ENCODE measurements at places on chromosomes 11 and 22.

DNA sequence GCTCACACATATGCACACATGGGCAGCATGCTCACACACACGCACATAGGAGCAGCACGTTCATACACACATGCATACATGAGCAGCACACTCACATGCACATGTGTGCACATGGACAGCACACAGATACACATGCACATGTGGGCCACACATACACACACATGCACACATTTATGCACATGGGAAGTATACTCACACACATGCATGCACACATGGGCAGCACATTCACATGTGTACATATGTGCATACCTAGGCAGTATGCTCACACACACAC, 42.5 kb downstream of the RTN4R start:
- no peak overlapping the region for H3K4me3 ChIP-seq
- H3K4me1 ChIP-seq, result no peaks in the 10 kb centered on the region
- no peak overlapping the region for H3K27ac ChIP-seq
- H3K27me3 ChIP-seq, result no peaks in the 10 kb centered on the region

- no peak overlapping the region for H3K4me3 ChIP-seq
Observed at GRCh38 chr22:19958083-19959042, 16.7 kb upstream of the TXNRD2 start.

DNA sequence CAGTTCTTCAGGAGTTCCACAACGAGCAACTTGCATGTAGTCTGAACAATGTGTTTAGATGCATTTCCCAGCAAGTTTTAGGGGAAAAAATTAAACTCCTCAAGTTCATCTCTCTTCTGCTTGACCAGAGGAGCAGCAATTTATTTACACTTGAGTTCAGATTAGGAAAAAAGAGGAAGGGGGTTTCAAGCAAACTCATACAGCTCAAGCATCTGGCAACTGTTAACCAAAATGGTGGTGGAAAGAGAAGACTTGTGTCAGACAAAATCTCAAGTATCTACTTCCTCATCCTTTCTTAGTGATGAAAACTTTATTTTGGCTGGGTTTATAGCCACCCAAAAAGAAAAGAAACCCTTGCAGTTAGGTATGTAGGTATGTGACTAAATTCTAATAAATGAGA, 29.1 kb upstream of the PICALM start:
- H3K4me1 ChIP-seq, result no peaks in the 10 kb centered on the region
- H3K27ac ChIP-seq, result no peak overlapping the region

DNA sequence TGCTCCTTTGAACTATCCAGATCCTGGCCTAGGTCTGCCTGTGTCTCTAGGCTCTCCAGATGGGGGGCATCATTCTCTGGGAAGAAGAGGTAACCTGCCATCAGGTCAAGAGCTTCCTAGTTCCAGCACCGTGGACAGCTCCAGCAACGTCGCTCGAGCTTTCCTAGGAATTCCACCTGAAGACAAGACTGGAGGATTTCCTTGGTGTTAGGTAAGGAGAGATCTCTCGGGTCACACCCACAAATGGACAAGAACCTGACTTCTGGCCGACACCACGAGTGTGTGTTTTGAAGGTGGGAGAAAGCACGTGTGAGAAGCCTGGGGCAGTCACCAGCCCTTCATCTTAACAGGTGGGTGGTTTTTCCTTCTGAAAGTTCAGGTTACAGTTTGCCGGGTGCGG, 1.2 kb downstream of the PRG3 start:
- DNase-seq, result peak; percentile 21
- no peak overlapping the region for H3K27ac ChIP-seq
- H3K4me1 ChIP-seq, result no peaks in the 10 kb centered on the region
- no peaks in the 10 kb centered on the region for H3K36me3 ChIP-seq
- no peak overlapping the region for H3K4me3 ChIP-seq

GRCh38 chr11:38646382-38646781, 2048.3 kb upstream of the RAG2 start:
- H3K27me3 ChIP-seq, result no peaks in the 10 kb centered on the region
- no peaks in the 10 kb centered on the region for H3K4me1 ChIP-seq
- DNase-seq, result no peak
- H3K27ac ChIP-seq, result no peak overlapping the region

- H3K4me1 ChIP-seq, result peaks cover 28% of the 10 kb centered on the region
- H3K27me3 ChIP-seq, result no peaks in the 10 kb centered on the region
- peak overlapping the region; percentile 7 for H3K27ac ChIP-seq
- DNase-seq, result peak; percentile 38
- peak overlapping the region; percentile 12 for H3K4me3 ChIP-seq
Observed at GRCh38 chr11:118841469-118842242, 42.0 kb upstream of the CXCR5 start.

DNA sequence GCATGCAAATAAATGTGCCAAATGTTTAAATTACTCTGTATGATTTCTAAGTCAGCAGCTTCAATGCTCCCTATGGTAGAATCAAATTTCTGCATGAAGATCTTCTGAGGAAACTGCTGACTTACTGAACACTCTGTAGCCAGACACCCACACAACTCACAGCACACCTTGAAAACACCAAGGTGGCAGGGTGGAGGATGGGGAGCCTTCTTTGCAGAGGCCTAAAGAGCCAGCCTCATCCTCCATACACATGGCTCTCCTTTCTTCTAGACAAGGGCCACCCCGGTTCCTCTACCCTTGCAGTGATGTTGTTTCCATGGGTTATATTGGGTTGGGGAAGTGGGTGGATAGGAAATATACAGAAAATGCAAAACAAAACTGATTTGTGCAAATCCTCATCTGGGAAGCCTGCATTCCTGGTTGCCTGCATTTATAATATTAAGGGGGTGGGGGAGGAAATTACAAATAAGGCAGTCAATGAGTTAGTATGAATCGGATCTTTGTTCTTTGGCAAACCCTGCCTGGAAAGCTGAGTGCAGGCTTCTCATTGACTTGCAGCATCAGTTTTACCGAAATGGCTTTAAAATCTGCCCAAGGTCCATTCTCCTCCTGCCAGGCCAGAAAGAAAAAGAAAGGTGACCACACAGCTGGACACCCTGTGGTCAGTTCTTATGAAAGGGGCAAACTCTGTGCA, 15.8 kb upstream of the ETS1 start:
- no peaks in the 10 kb centered on the region for H3K27me3 ChIP-seq
- H3K27ac ChIP-seq, result no peak overlapping the region
- H3K4me3 ChIP-seq, result no peak overlapping the region
- H3K36me3 ChIP-seq, result no peaks in the 10 kb centered on the region
- peak; percentile 19 for DNase-seq
- H3K4me1 ChIP-seq, result peaks cover 10% of the 10 kb centered on the region

GRCh38 chr11:32107647-32108046, 16.8 kb downstream of the RCN1 start:
- no peaks in the 10 kb centered on the region for H3K4me1 ChIP-seq
- H3K4me3 ChIP-seq, result no peak overlapping the region
- no peak for DNase-seq
- H3K36me3 ChIP-seq, result peaks cover 18% of the 10 kb centered on the region
- H3K27me3 ChIP-seq, result peaks cover 2% of the 10 kb centered on the region
- no peak overlapping the region for H3K27ac ChIP-seq

DNA sequence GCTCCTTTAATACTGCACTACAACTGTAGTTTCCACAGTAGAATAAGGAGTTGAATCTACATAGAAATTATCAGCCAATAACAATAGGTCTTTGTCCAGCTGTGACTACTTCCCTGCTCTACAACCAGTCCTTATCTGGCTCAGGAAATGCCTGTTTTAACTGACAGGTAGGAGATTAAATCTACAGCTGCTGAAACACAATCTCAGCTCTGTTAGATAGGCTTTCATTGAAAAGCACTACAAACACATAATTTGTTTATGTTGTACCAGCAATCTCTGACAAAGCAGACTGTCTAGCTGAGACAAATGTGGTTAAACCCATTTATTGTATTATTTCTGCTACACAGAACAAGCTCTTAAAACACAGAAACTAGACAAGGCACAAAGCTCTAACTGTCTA, 230.0 kb downstream of the SOX6 start:
- no peak for DNase-seq
- H3K4me3 ChIP-seq, result no peak overlapping the region
- no peaks in the 10 kb centered on the region for H3K27me3 ChIP-seq
- H3K27ac ChIP-seq, result no peak overlapping the region

DNA sequence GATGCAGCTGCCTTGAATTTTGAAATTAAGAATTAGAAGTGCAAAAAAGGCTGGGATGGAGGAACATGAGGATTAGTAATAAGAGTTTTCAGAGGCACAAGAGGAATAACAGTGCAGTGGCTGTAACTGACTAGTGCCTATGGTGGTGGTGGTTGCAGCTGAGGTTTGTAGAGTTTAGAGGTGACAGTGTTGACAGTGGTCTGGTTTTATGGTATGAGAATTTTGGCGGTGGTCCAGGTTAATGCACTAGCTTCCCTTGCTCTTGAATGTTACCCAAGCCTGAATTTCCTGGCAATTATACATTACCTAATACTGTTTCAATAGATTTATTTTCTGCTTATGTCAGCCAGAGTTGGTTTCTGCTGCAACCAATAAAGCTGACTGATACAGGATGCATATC, 112.8 kb upstream of the C11orf87 start:
- H3K4me1 ChIP-seq, result no peaks in the 10 kb centered on the region
- H3K4me3 ChIP-seq, result no peak overlapping the region
- no peaks in the 10 kb centered on the region for H3K36me3 ChIP-seq
- no peak for DNase-seq
- H3K27ac ChIP-seq, result no peak overlapping the region

DNA sequence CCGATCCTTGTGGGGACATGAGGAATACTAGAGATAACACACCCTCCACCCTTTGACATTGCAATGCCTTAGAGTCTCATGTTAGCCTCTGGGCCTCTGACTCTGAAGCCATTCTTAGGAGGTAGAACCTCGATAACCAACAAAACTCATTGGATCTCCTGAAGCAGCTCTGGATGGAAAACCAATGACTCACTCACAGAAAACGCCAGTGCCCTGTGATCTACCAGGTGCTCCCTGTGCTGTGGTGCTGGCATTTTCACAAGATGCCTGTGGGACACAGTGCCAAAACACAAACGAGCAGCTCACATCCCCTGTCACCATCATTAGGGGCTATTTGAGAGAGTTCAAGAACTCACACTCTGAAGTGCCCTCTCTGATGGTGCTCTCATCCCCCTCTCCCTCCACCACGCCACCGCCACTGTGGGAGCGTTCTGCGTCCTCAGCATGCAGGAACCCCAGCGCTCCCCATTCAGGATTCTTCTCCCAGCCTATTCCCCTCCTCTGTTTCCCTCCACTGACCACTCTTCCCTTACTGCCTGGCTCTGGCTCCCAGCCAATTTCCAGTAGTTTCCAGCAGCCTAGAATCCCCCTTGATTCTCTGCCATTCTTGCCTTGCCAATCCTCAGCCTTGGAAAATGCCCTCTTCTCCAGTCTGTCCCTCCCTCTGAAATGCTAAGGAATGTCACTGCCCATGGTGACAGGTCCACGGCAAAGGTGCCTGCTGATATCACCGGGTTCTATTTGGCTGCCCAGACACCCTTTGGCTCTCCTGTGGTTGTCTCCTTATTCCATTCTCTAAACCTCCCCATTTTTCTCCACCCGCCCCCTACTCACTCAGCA, 4.7 kb upstream of the POLD4 start:
- no peak overlapping the region for H3K27ac ChIP-seq
- H3K36me3 ChIP-seq, result no peaks in the 10 kb centered on the region
- H3K27me3 ChIP-seq, result peaks cover 32% of the 10 kb centered on the region
- peaks cover 27% of the 10 kb centered on the region for H3K4me1 ChIP-seq
- DNase-seq, result no peak

DNA sequence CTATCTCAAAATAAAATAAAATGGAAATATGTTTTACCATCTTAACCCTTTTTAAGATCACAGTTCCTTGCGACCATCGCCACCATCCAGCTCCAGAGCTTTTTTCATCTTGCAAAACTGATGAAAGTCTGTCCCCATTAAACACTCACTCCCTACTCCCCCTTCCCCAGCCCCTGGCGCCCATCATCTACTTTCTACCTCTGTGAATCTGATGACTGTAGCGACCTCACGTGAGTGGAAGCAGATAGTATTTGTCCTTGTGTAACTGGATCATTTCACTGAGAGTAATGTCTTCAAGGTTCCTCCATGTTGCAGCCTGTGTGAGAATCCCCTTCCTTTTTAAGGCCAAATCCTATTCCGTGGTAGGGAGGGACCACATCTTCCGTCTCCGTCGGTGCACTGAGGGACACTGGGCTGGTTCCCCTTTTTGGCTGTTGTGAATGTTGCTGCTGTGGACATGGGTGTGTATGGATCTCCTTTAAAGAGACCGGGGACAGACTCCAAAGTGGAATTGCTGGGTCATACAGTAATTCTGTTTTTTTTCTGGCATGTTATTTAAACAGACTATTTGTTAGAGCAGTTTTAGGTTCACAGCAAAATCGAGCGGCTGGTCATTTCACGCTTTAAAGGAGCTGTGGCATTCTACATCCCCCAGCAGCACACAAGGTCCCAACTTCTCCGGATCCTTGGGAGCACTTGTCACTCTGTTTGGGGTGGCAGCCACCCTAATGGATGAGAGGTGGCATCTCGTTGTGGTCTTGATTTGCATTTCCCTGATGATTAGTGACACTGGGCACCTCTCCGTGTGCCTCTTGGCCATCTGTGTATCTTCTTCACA, 120.0 kb downstream of the KCNQ1 start:
- H3K27ac ChIP-seq, result no peak overlapping the region
- no peak for DNase-seq
- H3K36me3 ChIP-seq, result no peaks in the 10 kb centered on the region
- H3K4me3 ChIP-seq, result no peak overlapping the region
- no peaks in the 10 kb centered on the region for H3K27me3 ChIP-seq

GRCh38 chr22:25970374-25970911, 198.8 kb upstream of the SEZ6L start:
- no peak overlapping the region for H3K4me3 ChIP-seq
- no peak overlapping the region for H3K27ac ChIP-seq
- H3K4me1 ChIP-seq, result peaks cover 23% of the 10 kb centered on the region
- DNase-seq, result no peak
- H3K36me3 ChIP-seq, result no peaks in the 10 kb centered on the region
- peaks cover 4% of the 10 kb centered on the region for H3K27me3 ChIP-seq

- no peaks in the 10 kb centered on the region for H3K36me3 ChIP-seq
- H3K4me1 ChIP-seq, result no peaks in the 10 kb centered on the region
- no peak for DNase-seq
- H3K27me3 ChIP-seq, result peaks cover 4% of the 10 kb centered on the region
- no peak overlapping the region for H3K27ac ChIP-seq
Observed at GRCh38 chr11:120778685-120779490, 245.0 kb upstream of the TBCEL start.

- peak overlapping the region; percentile 55 for H3K27ac ChIP-seq
- no peak for DNase-seq
- no peaks in the 10 kb centered on the region for H3K27me3 ChIP-seq
- peak overlapping the region; percentile 25 for H3K4me3 ChIP-seq
- peaks cover 29% of the 10 kb centered on the region for H3K4me1 ChIP-seq
- H3K36me3 ChIP-seq, result peaks cover 24% of the 10 kb centered on the region
Observed at GRCh38 chr11:503179-503981, 3.7 kb downstream of the RNH1 start.

Data from activated CD8-positive, alpha-beta T cell treated with anti-CD3 and anti-CD28 coated beads, Interleukin-2, amount 10 ng/mL, durations not matched to agents 7 days and 5 days (primary cell).